CD4-positive, alpha-beta T cell treated with Interleukin-21 for 1 hour (primary cell): ENCODE measurements at places on chromosomes 1 and 21.
A peak's percentile ranks its signal among the peaks of the same experiment; 100 is the strongest.

DNA sequence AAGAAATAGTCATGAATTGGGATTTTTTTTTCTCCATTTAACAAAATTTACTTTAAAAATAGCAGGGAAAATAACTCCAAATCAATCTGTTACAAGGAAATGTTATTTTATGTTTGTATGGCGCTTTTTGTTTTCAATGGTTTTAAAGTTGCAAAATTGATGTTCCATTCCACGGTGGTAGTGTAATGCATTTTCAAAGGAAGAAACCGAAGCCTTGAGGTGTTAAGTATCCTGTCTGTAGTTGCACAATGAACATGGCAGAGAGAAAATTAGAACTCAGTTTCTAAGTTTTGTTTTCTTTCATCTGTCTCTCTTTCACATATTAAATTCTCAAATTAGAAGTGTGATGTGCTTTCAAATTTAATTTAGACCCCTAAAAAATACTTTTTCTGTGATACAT lies 841.8 kb downstream of the USP25 start:
- no peak for DNase-seq

DNA sequence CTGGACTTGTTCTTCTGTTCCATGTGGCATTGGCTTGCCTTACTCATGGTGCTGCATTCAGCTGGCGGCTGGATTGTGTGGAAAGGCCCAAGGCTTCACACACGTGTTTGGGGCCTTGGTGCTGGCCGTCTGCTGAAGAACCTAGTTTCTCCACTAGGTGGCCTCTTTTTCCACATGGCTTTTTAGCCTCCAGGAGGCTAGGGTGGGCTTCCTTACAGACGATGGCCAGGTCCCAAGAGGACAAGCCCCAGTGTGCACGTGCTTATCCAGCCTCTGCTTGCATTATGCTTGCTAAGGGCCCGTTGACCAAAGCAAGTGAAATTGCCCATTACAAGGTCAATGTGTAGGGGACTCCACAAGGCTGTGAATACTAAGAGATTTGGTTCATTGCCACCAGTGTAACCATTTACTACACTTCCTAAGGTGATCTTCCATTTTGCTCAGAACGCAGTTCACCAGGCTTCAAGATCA lies 47.5 kb upstream of the FOXO6 start:
- peak; percentile 14 for DNase-seq

- DNase-seq = peak; percentile 62
Observed at GRCh38 chr1:241677201-241677600, 25.1 kb downstream of the WDR64 start.

DNA sequence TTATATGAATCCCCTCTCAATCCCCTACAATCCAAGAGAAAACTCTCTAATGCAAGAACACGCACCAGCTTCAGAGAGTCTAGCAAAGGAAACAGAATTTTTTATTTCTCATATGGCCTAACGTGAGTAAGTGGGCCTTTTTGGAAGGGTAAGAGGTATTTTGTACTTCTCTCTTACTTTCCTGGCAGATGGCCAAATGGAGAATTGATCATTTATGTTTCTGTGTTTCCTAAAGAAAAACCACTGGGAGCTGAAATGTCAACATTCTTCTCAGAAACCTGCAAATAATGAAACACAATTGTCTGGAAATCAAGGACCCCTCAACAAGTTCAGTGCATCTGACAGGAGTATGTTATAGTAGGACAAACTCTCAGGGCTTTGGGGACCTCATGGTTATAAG lies 176.4 kb upstream of the C8B start:
- DNase-seq = no peak
